Activated T-helper 9 cell treated with anti-CD3 and anti-CD28 coated beads, Interleukin-2, amount 50 U/mL, for 16 hours (primary cell): ENCODE measurements at places on chromosomes 7 and 10.

DNA sequence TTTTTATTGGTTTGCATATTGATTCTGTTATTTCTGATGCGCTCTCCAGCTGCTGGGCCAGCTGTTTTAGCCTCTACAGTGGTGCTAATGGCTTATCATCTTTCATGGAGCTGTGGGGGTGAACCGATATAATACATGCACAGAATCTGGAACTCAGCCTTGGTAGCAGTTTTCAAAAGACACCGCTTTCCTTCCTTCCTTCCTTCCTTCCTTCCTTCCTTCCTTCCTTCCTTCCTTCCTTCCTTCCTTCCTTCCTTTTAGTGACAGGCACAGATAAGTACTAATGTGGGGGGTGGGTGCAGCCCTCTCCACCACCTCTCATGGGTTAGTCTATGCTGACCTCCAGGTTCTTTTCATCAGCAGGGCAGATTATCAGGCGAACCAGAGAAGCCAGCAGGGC, 31.9 kb upstream of the C10orf53 start:
- DNase-seq = no peak

GRCh38 chr10:28520346-28520745, 12.6 kb upstream of the WAC start:
- DNase-seq = no peak

- no peak for DNase-seq
These were observed 70.6 kb downstream of the CALD1 start for GRCh38 chr7:134850066-134850465.

- no peak for DNase-seq
These were observed 2.8 kb downstream of the WDR86 start for GRCh38 chr7:151406886-151407583.

GRCh38 chr10:114811862-114812261, 9.7 kb upstream of the FHIP2A start:
- no peak for DNase-seq

- DNase-seq = no peak
These were observed 66.2 kb downstream of the COL13A1 start for GRCh38 chr10:69867699-69868558.

GRCh38 chr7:31488562-31489203, 25.2 kb upstream of the ITPRID1 start:
- DNase-seq = no peak

GRCh38 chr7:151921451-151921850, 34.8 kb upstream of the GALNTL5 start:
- no peak for DNase-seq

- DNase-seq = no peak
These were observed 223.7 kb downstream of the MTERF1 start for GRCh38 chr7:91656541-91657482.
